ENCODE measurements at places on chromosomes 1 and 21.
A peak's percentile ranks its signal among the peaks of the same experiment; 100 is the strongest.

- DNase-seq: no peak
Observed at GRCh38 chr21:40595806-40596205, 251.2 kb downstream of the DSCAM start.

GRCh38 chr1:232675260-232675659 is 45.3 kb upstream of the SIPA1L2 start:
- DNase-seq: no peak

DNA sequence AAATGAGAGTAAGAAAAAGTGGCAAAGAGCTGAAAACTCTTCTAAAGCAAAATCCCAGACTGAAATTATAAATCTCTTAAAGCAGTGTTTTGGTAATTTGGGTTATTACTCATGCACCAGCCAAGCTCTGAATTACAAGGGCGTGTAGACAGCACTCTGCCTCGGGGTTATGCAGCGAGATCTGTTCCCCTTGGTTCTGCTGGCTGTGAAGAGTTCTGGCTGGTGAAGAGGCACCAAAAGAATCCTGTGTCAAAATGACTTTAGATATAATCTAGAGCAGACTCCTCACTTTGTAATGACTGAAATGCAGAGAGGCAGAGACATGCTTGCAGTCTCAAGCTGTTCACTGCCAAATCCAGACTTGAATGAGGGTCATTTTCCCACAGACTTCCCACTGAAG is 461.8 kb upstream of the CXADR start:
- DNase-seq: no peak

DNA sequence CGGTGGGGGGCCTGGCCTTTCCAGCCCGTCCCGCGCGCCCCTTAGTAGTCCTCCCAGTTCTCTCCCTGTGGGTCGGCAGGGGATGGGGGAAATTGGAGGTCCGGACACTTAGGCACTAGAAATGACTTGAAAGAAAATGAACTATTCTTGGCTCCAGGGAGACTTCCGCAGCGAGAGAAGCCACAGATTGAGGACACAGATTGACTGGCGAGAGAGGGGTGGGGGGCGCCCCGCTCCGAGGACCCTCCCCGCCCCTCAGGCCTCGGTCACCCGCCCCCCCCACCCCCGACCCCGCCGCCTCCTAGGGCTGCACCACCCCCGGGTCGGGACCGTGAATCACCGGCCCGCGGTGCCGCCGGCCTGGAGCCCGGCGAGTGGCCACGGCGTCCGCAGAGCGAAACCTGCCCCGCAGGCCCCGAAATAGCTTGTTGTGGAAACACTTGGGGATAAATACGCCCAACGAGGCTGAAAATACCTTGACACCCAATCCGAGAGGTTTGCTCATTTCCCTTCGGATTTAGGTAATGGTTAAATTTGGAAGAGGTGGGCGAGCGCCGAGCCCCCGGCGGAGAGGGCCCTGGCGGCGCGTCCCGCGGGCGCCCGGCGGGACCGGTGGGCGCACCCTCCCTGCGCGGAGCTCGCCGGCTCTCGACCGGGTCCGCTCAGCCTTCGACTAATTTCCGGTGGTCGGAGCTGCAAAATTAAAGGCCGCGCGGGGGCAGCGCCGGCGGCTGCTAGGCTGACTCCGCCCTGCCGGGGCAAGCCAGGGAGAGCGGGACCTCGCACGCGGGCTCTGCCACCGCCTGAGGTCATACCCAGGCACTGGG is at the start of gene GFI1:
Gene GFI1, minus strand, starts transcription at position 675 of the 827 bp plus-strand sequence. CDS start 3,438 bp downstream, outside the sequence.
- peak; percentile 92 for DNase-seq

- DNase-seq: no peak
Observed at GRCh38 chr1:7420470-7421100, 350.5 kb upstream of the VAMP3 start.

DNA sequence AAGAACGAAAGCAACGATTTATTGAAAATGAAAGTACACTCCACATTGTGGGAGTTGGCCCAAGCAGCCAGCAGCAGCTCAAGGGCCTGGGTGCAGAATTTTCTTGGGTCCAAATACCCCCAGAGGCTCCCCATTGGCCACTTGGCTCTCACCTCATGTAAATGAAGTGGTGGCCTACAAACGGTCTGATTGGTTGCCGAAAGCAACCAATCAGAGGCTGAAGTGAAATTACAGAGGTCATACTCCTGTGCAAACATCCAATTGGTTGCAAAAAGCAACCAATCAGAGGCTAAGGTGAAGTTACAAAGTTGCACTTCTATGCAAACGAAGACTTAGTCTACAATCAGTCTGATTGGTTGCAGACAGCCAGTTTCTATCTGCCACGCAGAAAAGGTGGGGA is 31.9 kb downstream of the FAM163A start:
- DNase-seq: no peak

- DNase-seq: no peak
Observed at GRCh38 chr1:55275941-55276341, 60.8 kb upstream of the USP24 start.

DNA sequence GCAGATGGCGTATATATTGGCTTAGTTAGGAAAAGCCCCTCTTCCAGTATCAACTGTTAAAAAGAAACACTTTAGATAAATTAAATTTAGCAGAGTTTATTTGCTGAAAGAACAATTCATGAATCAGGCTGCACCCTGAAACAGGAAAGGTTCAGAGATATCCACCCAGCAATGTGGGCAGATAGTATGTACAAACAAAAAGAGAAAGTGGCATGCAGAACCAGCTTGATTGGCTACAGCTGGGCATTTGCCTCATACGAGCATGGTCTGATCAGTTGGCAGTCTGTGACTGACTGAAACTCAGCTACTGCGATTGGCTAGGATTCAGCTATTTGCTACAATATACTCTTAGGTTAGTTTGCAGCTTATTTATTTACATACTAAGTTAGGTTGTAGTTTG is 98.2 kb downstream of the ZC3H11B start:
- peak; percentile 41 for DNase-seq

- no peak for DNase-seq
Observed at GRCh38 chr1:119895102-119895501, 1.2 kb downstream of the ADAM30 start.

DNA sequence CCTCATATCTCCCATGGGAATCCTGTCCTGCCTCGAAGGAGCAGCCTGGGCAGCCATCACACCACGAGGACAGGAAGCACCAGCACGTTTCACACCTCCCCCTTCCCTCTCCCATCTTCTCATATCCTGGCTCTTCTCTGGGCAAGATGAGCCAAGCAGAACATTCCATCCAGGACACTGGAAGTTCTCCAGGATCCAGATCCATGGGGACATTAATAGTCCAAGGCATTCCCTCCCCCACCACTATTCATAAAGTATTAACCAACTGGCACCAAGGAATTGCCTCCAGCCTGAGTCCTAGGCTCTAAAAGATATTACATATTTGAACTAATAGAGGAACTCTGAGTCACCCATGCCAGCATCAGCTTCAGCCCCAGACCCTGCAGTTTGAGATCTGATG is 8.7 kb downstream of the SLAMF8 start:
- DNase-seq: no peak

DNA sequence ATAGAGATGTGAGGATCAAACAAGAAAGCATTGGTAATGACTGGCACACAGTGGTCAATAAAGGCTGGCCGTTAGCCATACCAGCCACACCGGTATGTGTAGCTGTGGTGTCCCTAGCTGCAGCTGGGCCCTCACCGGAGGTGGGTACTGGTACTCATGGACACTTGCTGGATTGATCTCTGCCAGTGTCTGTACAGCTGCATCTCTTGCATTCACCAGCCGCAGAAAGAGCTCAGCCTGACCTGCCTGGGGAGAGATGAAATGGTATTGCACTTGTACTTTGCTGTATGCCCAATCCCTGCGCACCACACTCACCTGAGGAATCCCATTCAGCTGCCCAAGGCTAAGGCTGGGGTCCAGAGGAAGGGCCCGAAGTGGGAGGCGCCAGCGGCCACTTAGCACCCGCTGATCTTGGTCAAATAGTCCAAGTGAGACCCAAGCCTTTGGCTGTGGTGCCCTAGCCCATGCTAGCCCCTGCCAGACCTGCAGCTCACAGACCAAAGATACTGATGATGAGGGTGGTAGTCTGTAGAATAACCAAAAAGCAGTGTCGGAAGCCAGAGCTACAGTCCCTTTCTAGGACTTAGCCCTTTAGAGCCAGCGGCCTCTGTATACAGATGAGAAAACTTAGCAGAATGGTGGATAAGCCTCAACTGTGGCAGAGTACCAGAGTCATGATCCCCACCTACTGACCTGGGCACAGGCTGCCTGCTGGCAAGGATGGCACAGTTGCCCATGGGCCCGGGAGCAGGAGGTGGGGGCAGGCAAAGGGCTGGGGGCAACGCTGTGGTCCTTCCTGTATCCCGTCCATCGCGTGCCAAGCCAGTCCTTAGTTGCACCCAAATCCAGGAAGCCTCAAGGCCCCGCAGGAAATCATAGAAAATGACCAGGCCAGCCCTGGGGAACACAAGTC is 3.0 kb downstream of the CCDC17 start:
- no peak for DNase-seq

GRCh38 chr21:33994373-33994772 is 78.8 kb upstream of the ATP5PO start:
- DNase-seq: no peak

DNA sequence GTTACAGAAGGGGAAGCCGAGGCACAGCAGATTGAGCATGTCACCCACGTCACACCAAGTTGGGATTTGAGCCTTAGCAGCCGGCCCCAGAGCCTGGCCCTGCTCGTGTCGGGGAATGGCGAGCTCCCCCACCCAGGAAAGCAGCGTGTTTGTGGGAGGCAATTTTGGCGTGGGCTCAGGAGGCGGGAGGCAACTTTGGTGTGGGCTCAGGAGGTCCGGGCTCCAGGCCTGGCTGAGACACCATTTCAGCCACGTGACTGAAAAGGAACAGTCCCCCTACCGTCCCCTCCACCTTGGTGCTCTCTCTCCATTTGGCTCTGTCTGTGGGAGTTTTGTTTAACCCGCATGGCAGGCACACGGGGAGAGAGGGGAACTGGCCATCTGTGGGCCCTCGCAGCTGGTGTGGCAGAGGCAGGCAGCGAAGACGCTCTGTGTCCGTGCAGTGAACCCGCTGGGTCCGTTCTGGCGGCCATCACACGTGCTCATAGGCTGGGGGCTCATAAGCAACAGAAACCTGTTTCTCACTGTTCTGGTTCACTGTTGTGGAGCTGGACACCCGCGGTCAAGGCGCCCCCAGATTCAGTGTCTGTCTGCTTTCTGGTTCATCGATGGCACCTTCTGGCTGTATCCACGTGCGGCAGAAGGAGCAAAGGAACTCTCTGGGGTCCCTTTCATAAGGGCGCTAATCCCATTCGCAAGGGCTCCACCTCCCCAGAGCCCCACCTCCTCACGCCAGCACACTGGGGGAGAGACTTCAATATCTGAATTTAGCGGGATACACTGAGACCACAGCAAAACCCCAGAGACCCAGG is 110.2 kb downstream of the CRYAA start:
- no peak for DNase-seq

DNA sequence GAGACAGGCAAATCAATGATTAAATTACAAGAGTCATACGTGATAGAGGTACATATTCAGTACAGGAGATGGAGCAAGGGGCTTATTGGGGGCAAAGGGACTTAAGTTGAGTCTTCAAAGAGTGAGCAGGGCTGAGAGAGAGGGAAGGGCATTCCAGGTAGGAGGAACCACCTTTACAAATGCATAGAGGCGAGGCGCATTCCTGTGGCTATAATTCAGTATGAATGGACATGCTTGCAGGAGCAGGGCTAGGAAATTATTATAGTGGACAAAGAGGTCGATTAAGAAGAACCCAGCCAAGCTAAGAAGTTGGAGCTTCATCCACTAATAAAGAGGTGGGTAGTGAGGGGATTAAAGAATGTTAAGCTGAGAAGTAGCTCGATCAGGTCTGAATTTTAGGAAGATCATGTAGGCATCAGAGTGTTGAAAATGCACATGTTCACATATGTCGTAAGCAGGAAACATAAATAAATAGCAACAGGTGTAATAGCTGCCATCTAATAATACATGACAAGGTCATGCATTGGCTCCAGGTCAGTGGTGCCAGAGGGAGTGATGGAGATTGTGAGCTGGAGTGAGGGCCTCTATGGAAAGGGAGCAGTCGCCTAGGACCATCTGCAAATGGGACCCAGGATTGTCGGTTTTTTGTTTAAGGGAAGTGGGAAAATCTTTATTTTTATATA is 12.0 kb upstream of the HNRNPU start:
- no peak for DNase-seq

DNA sequence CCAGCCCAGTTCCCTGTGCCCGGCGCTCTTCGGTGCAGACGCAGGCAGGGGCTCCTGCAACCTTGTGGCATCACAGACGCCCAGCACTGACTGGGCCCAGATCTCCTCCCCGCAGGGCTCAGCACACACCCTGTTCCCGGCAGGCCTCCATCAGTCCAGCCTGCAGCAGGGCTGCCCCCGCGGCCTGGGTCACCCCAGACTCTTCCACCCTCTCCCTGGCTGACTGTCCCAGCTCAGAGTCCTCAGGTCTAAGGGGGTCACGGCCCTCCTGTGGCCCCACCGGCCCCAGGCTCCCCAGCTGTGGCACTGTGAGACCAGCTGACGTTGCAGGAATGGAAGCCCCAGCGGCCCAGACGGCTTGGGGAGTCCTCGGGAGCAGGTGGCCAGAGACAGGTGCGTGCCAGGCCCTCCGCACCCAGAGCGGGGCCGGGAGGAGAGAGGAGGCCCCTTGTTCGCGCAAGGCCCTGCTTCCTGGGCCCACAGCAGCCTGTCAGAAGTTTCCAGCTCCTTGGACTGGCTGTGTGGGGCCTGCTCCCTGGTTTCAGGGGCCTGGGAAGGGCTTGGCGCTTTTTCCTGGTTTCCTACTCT is 4.2 kb downstream of the B3GALT6 start:
- no peak for DNase-seq

DNA sequence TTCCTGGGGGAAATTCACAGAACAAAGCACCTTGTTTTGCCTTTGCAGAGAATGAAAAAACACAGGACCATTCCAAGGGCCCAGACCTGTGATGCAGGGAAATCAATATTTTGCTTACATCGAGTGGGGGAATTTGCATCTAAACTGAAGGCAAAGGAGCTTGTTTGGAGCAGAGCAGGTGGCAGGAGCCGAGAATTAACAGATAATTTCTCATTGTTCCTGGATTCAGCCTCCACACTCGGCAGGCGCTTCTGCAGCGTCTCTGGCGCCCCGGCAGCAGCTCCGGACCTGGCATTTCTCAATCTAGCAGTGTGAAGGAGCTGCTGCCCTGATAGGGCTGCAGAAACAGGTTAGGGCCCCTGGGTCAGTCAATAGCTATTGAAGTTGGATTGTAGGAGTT is 2.0 kb upstream of the SYT6 start:
- no peak for DNase-seq

GRCh38 chr1:209899948-209900347 is 38.1 kb upstream of the SYT14 start:
- DNase-seq: peak; percentile 90

DNA sequence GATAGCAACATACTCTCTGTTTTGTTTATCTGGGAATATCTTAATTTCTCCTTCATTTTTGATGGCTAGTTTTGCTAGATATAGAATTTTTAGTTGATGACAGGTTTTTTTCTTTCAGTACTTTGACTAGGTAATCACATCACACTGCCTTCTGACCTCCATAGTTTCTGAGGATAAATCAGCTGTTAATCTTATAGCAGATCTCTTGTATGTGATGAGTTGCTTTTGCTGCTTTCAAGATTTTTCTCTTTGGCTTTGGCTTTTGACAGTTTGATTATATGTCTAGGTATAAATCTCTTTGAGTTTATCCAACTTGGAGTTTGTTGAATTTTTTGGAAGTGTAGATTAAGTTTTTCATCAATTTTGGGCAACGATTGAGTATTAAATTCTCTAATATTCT is 142.6 kb downstream of the ZNF644 start:
- peak; percentile 73 for DNase-seq

- peak; percentile 4 for DNase-seq
Observed at GRCh38 chr21:35197992-35198431, 148.9 kb upstream of the RUNX1 start.
